ENCODE measurements at places on chromosomes 1 and 21.

DNA sequence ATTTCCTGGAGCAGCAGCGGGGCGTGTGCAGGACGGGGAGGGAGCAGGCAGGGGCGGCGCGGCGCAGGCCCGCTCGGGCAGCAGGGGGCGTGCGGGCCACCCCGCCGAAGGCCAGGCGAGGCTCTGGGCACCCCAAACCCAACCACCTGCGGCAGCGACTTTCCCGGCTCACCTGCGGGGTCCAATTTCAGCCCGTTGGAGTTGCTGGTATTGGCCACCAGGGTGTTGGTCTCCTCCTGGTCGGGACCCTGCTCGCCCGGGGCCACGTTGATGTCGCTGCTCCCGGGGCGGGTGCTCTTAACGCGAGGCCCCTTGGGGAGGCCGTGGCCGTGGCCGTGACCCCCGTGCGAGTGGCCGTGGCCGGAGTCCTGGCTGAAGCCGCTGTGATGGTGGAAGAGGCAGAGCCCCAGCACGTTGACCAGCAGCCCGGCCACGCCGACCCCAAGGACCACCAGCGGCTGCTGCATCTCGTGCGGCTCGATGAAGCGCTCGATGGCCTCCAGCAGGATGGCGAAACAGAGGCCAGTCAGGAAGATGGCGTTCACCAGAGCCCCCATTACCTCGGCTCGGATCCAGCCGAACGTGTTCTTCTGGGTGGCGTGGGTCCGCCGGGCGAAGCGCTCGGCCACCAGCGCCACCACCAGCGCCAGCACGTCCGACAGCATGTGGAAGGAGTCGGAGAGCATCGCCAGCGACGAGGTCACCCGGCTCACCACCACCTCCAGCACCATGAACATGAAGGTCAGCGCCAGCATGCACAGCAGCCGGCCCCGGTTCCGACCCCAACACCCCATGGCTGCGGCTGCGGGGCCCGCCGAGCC lies 932 bp downstream of the SLC30A1 start:
- peak; percentile 80 for DNase-seq
- peak overlapping the region; percentile 96 for H3K4me3 ChIP-seq
- H3K4me1 ChIP-seq: peaks cover 7% of the 10 kb centered on the region
- no peaks in the 10 kb centered on the region for H3K27me3 ChIP-seq
- peaks cover 4% of the 10 kb centered on the region for H3K36me3 ChIP-seq

DNA sequence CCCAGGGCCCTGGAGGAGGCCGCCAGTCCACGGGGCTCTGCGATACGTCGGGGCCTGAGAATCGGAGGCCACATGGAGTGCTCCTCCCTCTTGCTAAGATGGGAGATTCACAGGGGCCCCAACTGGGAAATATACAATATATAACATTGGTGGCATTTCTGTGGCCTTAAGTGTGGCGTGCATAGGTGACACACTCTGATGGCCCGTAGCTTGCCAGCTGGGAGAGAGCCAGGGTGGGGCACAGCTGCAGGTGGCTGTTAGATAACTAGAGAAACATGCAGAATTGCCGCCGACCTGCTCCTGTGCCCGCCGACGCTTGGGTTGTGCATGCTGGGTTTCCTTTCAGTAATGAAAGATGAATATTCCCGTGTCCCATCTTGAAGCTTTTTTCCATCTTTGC lies 30.1 kb downstream of the UMODL1 start:
- peaks cover 19% of the 10 kb centered on the region for H3K27me3 ChIP-seq
- no peaks in the 10 kb centered on the region for H3K36me3 ChIP-seq
- H3K27ac ChIP-seq: no peak overlapping the region
- H3K4me1 ChIP-seq: peaks cover 2% of the 10 kb centered on the region
- no peak overlapping the region for H3K4me3 ChIP-seq

- no peaks in the 10 kb centered on the region for H3K27me3 ChIP-seq
- H3K4me3 ChIP-seq: no peak overlapping the region
- H3K4me1 ChIP-seq: peaks cover 2% of the 10 kb centered on the region
- DNase-seq: no peak
- H3K27ac ChIP-seq: no peak overlapping the region
- peaks cover 16% of the 10 kb centered on the region for H3K36me3 ChIP-seq
Observed at GRCh38 chr1:177926201-177926600, 43.7 kb downstream of the SEC16B start.

DNA sequence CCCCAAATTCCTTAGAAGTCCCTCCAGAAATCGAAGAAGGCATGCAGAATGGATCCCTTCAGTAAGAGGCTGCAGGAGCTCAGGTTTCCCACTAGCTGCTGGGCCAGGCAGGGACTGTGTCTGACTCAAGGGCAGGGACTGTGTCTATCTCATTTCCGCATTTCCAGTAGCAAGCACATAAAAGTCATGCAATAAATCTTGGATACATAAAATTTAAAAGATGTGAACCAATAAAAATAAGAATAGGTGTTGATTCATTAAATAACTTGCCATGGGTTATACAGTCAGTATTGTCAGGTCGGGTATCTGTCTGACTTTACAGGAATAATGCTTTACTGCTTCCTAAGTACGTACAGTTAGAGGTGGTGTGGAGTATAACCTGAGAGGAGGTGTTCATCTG lies 15.2 kb downstream of the PM20D1 start:
- no peak for DNase-seq
- no peak overlapping the region for H3K27ac ChIP-seq
- no peak overlapping the region for H3K4me3 ChIP-seq
- H3K27me3 ChIP-seq: no peaks in the 10 kb centered on the region
- H3K36me3 ChIP-seq: no peaks in the 10 kb centered on the region

GRCh38 chr1:36755303-36756230 lies 272.9 kb upstream of the CSF3R start:
- H3K27ac ChIP-seq: no peak overlapping the region
- no peak overlapping the region for H3K4me3 ChIP-seq
- DNase-seq: no peak
- H3K4me1 ChIP-seq: no peaks in the 10 kb centered on the region

DNA sequence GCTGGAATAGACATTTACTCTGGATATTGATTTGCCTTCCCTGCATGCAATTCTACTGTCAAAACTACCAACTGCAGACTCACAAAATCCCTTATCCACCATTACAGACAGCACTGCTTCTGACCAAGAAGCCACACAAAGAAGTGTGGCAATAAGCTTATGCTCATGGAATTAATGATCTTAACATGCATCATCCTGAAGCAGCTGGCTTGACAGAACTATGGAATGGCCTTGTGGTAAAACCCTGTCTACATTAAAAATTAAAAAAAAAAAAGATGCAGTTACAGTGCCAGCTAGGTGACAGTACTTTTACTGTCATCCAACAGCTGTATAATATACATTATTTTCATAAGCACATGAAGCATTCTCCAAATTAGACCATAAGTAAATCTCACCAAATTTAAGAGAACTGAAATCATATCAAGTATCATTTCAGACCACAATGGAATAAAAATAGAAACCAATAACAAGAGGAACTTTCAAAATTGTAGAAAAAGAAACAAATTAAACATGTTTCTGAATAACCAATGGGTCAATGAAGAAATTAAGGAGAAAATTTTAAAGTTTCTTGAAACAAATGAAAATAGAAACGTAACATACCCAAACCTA lies 70.7 kb downstream of the SCMH1 start:
- H3K27me3 ChIP-seq: no peaks in the 10 kb centered on the region
- no peak overlapping the region for H3K27ac ChIP-seq
- no peaks in the 10 kb centered on the region for H3K4me1 ChIP-seq

- peak; percentile 26 for DNase-seq
- H3K27me3 ChIP-seq: no peaks in the 10 kb centered on the region
- H3K36me3 ChIP-seq: no peaks in the 10 kb centered on the region
- no peak overlapping the region for H3K27ac ChIP-seq
Observed at GRCh38 chr1:73593364-73593763, 604.6 kb downstream of the LRRIQ3 start.

DNA sequence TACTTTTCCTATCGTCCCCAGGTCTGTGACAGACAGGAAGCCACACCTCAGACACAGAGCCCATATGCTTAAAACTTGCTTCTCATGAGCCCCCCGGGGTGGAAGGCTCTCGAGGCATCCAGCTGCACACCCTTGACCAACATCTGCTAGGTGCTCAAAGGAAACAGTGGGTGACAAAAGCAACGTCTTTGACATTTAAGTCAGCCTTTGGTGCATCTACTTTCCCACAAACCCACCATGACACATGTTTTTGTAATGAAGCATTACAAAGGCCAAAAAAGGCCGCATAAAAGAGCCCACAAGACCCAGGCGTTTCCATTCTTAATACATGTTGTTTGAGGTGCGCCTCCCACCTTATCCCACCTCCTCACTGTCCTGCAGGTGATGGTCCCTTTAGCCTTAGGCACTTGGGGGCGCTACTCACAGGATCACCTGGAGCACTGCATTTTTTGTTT lies 11.8 kb upstream of the FASLG start:
- no peaks in the 10 kb centered on the region for H3K27me3 ChIP-seq
- no peak overlapping the region for H3K4me3 ChIP-seq
- H3K27ac ChIP-seq: no peak overlapping the region
- no peak for DNase-seq

- no peak overlapping the region for H3K27ac ChIP-seq
- no peaks in the 10 kb centered on the region for H3K4me1 ChIP-seq
- no peak for DNase-seq
Observed at GRCh38 chr1:5140136-5140535, 485.7 kb downstream of the AJAP1 start.

DNA sequence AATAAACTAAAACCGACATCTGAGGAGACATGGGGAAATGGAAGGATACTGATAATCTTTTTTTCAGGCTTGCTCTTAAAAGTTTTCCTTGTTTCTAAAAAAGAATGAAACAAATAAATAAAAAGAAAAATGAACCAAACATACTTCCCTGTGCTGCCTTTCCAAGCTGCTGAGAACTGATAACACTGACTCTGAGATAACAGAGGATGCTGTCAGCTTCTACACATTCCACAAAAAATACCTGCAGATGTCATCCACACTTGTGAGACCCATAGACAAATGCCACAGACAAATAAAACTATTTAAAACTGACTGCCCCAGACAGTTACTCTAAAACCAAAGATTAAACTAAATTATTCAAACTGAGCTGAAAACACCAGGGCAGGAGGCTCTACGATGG lies 12.0 kb upstream of the OR6K3 start:
- DNase-seq: no peak
- H3K36me3 ChIP-seq: no peaks in the 10 kb centered on the region

DNA sequence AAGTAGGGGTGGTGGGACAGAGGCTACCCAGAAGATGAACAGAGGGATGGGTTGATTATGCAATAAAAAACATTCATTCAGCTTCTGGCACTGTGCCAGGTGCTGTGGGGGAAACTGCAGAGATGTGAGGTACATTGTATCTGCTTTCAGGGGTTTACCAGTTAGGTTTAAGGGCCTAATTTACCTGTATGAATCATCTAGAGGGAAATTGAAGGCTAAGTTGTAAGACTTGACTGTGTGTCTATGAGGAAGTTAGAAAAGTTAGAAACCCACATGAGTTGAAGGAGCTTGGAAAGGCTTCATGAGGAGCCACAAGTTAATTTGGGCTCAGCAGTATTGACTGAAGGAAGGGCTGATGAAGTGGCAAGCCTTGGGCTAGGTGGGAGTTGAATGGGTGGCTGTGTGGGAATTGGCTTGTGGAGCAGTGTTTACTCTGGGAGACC lies 36.7 kb upstream of the APOBEC4 start:
- H3K4me1 ChIP-seq: peaks cover 5% of the 10 kb centered on the region
- no peak overlapping the region for H3K27ac ChIP-seq
- no peak overlapping the region for H3K4me3 ChIP-seq
- DNase-seq: peak; percentile 11

DNA sequence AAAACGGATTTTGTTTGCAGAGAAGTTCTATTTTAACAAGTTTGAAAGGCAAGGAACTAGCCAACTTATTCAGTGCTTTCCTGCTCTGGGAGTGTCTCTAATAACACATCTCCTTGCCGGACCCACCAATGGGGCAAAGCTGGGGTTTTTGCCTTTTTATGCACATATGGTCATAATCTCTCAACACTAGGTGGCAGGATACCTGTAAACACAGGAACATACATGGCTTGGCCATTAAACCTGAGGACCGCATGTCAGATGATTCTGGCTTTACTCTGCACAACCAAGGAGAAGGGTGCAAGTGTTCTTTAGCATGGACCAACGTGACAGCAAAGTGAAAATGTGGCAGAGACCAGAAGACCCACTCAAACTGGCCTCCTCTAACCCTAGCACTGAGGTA lies 4.9 kb downstream of the TMEM9 start:
- H3K4me1 ChIP-seq: peaks cover 5% of the 10 kb centered on the region
- H3K27ac ChIP-seq: no peak overlapping the region
- H3K27me3 ChIP-seq: no peaks in the 10 kb centered on the region
